Tibial nerve (tissue), 4 donors: ENCODE measurements at places on chromosomes 5 and 9. TPM values are rescaled to one million over a fixed set of nuclear protein-coding genes. Genes with fewer than 3 reads are reported as not detected.

The AGXT2 gene
- not detected for total RNA-seq

The CTNND2 gene
- 5.7 TPM for total RNA-seq

The ECSCR gene
- 16.4 TPM for total RNA-seq

The ANKRD55 gene
- not detected for total RNA-seq
